ENCODE measurements at places on chromosomes 16 and 17. TPM values are rescaled to one million over a fixed set of nuclear protein-coding genes. Genes with fewer than 3 reads are reported as not detected.

SEPTIN12 gene
- total RNA-seq = not detected

PRKAR1A gene
- 157 TPM for total RNA-seq

CRYBA1 gene
- total RNA-seq = not detected

CDRT15L2 gene
- total RNA-seq = not detected

SMPD3 gene
- 0.27 TPM for total RNA-seq

TOM1L1 gene
- total RNA-seq = not detected

PHF23 gene
- total RNA-seq = 49.9 TPM

SPATA22 gene
- total RNA-seq = not detected

NPIPA2 gene
- total RNA-seq = 4.5 TPM

CETP gene
- total RNA-seq = 0.27 TPM

MFAP4 gene
- total RNA-seq = not detected

ADAM11 gene
- total RNA-seq = 0.93 TPM

EFCAB13 gene
- 51.1 TPM for total RNA-seq

MAP2K3 gene
- total RNA-seq = 39.4 TPM

CDH1 gene
- total RNA-seq = not detected

KCNAB3 gene
- 16.1 TPM for total RNA-seq

PMM2 gene
- total RNA-seq = 35.2 TPM

EPX gene
- total RNA-seq = not detected

LRRC75A gene
- 7.4 TPM for total RNA-seq

GCGR gene
- not detected for total RNA-seq

FGF11 gene
- 2.4 TPM for total RNA-seq

All from naive thymus-derived CD8-positive, alpha-beta T cell (primary cell).